ENCODE measurements at places on chromosomes 2 and 18.

DNA sequence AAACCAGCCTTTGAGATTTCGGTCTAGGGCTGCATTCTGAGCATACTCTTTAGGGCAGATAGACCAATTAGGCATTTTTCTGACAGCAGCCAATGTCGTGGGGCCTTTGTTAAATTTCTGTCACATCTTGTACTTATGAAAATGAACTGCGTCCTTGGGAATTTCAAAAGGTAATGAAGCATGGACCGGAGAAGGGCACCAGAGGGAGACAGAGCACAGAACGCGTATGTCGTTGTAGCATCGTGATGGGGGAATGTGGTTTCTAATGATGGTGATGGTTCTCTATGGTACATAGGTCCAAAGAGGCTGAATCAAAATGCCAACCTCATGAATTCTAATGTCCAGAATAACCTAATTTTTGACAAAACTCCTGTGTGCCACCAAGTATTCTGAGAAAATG is 483.9 kb upstream of the CRIM1 start:
- DNase-seq, result no peak

- no peak for DNase-seq
Measured at GRCh38 chr18:1302861-1303260, 398.2 kb downstream of the ADCYAP1 start.

DNA sequence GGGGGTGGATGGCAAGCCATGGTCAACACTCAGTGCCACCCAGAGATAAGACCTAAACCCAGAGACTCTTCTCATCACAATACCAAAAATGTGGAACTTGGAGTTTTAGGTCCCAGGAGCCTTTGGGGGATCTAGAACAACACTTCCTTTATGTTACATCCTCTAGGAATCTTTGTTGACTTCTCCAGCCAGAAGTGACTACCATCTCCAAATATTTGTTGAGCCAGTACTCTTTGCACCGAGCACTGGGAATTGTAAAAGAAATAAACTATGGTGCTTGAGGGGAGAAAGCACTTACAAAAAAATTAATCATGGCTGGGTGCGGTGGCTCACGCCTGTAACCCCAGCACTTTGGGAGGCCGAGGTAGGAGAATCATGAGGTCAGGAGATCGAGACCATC is 120.0 kb upstream of the TMEM200C start:
- DNase-seq, result no peak

- DNase-seq, result no peak
Measured at GRCh38 chr2:98445177-98445682, 572 bp downstream of the INPP4A start.

- no peak for DNase-seq
Measured at GRCh38 chr2:8438996-8439395, 242.9 kb upstream of the ID2 start.

GRCh38 chr2:215787025-215787424 is 226.3 kb downstream of the MREG start:
- DNase-seq, result no peak

DNA sequence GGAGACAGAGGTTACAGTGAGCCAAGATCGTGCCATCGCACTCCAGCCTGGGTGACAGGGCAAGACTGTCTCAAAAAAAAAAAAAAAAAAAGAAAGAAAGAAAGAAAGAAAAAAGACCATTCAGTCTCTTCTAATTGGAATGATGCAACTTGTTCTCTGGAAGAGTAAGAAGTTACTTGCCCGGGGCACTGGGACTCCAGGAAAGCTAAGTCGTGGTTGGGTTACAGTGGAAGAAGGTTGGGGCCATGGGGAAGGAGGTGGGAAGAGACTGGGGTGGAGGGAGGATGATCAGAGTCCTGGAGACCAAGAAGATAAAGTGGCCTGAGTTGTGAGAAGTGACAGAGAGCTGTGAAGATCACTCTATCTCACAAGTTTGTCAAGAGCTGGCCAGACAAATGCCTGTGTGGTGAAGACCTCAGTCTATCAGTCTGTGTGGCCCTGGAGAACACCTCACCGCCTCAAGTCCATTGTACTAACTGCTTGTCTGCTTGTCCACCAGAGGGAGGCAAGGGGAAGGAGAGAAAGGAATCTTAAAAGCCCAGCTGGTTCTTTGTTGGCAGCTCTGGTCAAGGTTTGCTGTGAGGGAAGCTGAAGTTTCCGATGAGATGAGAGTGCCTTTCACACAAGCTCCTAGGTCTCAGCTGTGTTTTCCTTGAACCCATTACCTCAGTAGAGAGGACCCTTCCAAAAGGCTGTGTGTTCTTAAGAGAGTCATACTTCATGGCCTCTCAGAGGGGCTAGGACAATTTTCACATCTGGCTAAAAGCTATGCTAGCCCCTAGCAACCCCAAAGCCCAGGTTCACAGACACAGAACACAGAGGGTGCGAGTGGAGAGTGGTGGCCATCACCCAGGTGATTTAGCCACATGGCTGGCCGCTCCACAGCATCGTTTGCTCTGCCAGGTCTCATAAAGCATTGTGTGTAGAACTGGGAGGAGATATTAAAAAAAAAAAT is 72.0 kb upstream of the TMEM178A start:
- DNase-seq, result no peak

GRCh38 chr18:32175265-32175664 is 14.6 kb upstream of the MEP1B start:
- no peak for DNase-seq

Data from activated T-helper 1 cell treated with anti-CD3 and anti-CD28 coated beads, Interleukin-2, amount 50 U/mL, for 16 hours (primary cell).